H9 (cell line): ENCODE measurements at places on chromosomes 4 and X.

DNA sequence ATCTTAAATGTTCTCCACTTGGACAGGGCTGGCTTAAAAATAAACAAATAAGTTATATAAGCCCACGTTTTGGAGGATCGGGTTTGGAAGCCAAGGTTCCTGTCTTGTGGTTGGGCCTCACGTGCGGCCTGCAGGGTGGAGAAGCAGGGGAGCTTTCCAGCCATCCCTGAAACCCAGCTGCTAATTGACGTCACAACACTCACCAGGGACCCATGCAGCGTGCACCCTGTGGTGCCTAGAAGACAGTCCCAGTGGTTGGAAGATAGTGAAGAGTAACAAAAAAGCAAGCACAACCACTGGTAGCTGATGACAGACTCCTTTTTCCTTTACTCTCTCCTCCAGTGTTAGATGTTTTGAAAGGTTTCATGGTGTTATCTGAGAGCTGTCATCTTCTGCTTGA lies 142.0 kb upstream of the RBPJ start:
- H3K27me3 ChIP-seq = no peaks in the 10 kb centered on the region
- DNase-seq = no peak
- no peak overlapping the region for H3K4me3 ChIP-seq
- H3K36me3 ChIP-seq = no peaks in the 10 kb centered on the region

- H3K4me3 ChIP-seq = no peak overlapping the region
- H3K27ac ChIP-seq = no peak overlapping the region
- no peaks in the 10 kb centered on the region; the same call in 1 of the 2 replicates for H3K27me3 ChIP-seq
- H3K4me1 ChIP-seq = no peaks in the 10 kb centered on the region
Observed at GRCh38 chr4:147854154-147854553, 122.3 kb downstream of the ARHGAP10 start.

DNA sequence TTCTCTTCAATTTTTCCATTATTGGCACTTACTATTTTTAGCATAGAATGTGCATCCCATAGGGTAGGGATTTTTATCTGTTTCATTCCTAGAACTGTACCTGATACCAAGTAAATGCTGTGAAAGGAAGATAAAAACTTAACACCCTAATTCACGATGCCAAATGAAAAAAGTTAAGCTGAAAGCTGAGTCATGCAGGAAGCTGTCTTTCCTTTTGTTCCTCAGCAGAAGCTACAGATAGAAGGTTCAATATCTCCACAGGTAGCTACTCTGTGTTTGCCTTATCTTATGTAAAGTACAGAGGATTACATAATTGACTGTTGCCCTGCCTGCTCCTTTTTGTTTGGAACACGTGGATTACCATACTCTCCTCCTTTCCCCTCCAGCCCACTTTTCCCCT lies 77.0 kb downstream of the LRP2BP start:
- H3K27me3 ChIP-seq = no peaks in the 10 kb centered on the region
- H3K4me3 ChIP-seq = peak overlapping the region; percentile 41
- peaks cover 4% of the 10 kb centered on the region; the same call in 1 of the 2 replicates for H3K4me1 ChIP-seq

DNA sequence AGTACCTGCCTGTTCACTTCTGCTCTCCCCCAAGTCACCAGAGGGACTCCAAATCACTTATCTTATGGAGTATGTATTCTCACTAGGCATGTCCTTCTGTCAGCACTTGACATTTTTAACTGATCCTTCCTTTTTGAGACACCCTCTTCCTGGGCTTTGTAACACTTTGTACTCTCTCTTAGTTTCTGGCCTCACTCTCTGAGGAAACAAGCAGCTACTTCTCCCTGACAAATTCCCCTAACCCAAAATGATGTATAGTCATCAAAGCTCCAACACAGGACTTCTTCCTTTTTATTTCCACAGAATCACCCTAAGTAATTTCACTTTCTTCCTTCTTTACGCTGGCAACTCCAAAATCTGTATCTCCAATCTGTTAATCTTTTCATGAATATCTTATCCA lies 101.8 kb downstream of the ARAP2 start:
- no peaks in the 10 kb centered on the region for H3K27me3 ChIP-seq
- no peaks in the 10 kb centered on the region for H3K36me3 ChIP-seq
- no peaks in the 10 kb centered on the region for H3K4me1 ChIP-seq

- no peak overlapping the region for H3K27ac ChIP-seq
- H3K36me3 ChIP-seq = peaks cover 5% of the 10 kb centered on the region
- H3K4me3 ChIP-seq = no peak overlapping the region
- no peaks in the 10 kb centered on the region for H3K4me1 ChIP-seq
Observed at GRCh38 chrX:44043496-44043895, 70.3 kb upstream of the NDP start.

DNA sequence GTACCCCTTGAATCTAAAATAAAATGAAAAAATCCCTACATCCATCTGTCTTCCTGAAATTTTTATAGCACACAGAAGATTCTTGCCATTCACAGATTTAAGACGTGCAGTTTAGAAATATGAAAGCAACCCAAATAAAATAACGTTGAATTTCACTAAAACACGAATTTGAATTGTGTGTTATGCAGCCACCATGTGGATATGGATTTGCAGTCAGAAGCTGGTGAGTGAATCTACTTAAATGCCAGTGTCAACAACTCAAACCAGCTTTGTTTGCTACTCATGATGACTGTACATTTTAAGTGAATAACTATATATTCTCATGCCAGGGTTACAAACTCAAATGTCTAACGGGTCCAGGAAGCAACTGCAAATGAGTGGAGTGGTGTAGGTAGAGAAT lies 173.0 kb upstream of the HAND2 start:
- H3K27ac ChIP-seq = no peak overlapping the region
- H3K4me1 ChIP-seq = no peaks in the 10 kb centered on the region
- no peaks in the 10 kb centered on the region for H3K36me3 ChIP-seq
- no peak for DNase-seq
- H3K27me3 ChIP-seq = no peaks in the 10 kb centered on the region

DNA sequence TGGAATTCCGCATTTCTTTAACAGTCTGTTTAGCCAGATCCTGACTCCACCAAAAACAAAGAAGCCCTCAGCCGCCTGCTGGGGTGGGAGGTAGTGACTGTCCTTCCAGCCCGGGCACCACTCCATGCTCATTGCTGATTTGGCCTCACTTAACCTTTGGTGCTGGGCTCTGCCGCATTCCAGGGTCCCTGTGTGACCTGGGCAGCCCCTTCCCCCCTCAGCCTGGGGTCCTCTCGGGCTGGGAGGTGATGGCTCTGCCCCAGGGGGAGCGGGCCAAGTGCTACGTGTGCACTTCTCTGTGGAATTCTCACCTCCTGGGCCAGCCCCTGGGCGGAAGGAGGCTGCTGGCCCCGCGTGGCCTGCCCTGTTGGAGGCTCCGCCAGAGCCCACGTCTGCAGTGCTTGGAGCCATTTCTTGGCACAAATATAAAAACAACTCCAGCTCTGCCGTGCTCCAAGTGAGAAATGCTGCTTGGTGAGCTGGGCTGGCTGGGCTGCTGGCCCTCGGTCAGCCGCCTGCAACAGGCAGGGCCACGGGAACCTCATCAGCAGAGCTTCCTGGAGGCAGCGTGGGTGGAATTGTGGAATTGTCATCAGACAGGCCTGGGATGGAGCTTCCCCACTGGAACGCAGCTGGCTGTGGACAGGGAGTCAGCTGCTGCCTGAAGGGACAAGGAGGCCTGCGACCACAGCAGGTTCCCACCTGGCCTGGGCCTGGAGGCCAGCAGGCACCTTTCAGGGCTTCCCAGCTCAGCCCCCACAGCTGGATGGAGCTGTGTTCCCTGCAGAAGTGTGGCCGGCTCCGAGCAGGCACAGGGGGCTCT lies 66.0 kb downstream of the TRMT44 start:
- no peak overlapping the region for H3K27ac ChIP-seq
- H3K4me1 ChIP-seq = no peaks in the 10 kb centered on the region; the same call in 1 of the 2 replicates
- peak; percentile 59 for DNase-seq
- no peak overlapping the region; the same call in 2 of the 3 replicates for H3K4me3 ChIP-seq

- H3K27me3 ChIP-seq = no peaks in the 10 kb centered on the region
- H3K27ac ChIP-seq = no peak overlapping the region
- H3K4me1 ChIP-seq = no peaks in the 10 kb centered on the region
- H3K36me3 ChIP-seq = no peaks in the 10 kb centered on the region
Observed at GRCh38 chr4:43243433-43244116, 351.1 kb downstream of the GRXCR1 start.

DNA sequence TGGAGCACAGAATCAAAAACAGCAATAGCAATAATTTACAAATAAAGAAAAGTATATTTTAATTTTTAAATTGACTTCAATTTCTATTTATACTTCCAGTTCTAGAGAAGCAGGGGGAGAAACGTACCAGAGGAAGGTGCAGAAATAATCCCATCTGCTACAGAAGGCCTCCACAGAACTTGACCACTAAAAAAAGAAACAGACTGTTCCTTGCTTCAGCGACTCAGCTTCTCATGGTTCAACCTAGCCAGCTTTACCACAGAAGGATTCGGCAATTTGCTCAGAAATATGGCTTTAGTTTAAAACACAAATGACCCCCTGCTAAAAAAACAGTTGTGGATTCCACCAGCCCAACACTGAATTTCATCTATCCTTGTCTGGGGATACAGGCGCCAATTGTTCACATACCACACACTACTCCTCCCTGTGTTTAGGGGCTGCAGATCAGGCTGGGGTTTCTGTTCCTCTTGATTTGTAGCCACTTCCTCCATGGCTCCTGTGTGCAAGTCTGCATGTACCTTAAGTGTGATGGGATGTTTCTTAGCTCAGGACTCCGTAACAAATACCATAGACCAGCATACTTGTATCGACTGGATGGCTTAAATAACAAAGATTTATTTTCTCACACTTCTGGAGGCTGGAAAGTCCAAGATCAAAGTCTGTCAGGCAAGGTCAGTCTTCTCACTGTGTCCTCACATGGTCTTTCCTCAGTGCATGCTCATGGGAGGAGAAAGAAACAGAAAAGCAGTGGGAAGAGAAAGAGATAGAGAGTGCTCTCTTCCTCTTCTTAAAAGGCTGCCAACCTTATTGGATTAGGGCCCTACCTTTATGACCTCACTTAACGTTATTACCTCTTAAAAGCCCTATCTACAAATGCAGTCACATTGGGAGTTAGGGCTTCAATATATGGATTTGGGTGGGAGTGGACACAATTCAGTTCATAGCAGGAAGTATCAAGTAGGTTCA lies 79.1 kb downstream of the AMOT start:
- H3K4me1 ChIP-seq = no peaks in the 10 kb centered on the region
- no peak overlapping the region for H3K4me3 ChIP-seq
- DNase-seq = no peak
- no peaks in the 10 kb centered on the region for H3K27me3 ChIP-seq

DNA sequence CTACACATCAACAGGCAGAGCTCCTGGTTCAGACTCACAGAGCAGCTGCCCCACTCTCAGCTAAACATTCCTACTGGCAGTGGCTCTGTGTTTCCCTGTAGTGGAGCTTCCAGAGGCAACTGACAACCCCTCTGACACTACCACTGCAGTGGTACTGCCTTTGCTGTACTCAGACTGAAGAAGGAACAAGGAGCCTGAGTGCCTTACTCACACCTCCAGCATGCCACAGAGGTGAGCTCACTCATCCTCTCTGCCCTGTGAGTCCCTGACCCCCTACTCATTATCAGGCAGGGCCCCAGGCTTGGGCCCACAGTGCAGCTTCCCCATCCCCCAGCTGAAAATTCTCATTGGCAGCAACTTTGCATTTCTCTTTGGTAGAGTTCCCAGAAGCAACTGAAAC lies 240.5 kb upstream of the POF1B start:
- peaks cover 10% of the 10 kb centered on the region; the same call in 1 of the 2 replicates for H3K36me3 ChIP-seq
- no peaks in the 10 kb centered on the region for H3K27me3 ChIP-seq
- no peaks in the 10 kb centered on the region; the same call in 1 of the 2 replicates for H3K4me1 ChIP-seq
- no peak overlapping the region for H3K4me3 ChIP-seq
- DNase-seq = peak; percentile 33

- H3K27me3 ChIP-seq = no peaks in the 10 kb centered on the region
- no peaks in the 10 kb centered on the region for H3K4me1 ChIP-seq
- DNase-seq = no peak
- no peak overlapping the region for H3K27ac ChIP-seq
- no peak overlapping the region for H3K4me3 ChIP-seq
Observed at GRCh38 chr4:182426901-182427300, 183.7 kb downstream of the TENM3 start.

- H3K4me1 ChIP-seq = peaks cover 3% of the 10 kb centered on the region; the same call in 1 of the 2 replicates
- no peaks in the 10 kb centered on the region for H3K36me3 ChIP-seq
- H3K27ac ChIP-seq = no peak overlapping the region
- H3K27me3 ChIP-seq = no peaks in the 10 kb centered on the region
Observed at GRCh38 chr4:75141162-75141561, 208.2 kb downstream of the PARM1 start.

DNA sequence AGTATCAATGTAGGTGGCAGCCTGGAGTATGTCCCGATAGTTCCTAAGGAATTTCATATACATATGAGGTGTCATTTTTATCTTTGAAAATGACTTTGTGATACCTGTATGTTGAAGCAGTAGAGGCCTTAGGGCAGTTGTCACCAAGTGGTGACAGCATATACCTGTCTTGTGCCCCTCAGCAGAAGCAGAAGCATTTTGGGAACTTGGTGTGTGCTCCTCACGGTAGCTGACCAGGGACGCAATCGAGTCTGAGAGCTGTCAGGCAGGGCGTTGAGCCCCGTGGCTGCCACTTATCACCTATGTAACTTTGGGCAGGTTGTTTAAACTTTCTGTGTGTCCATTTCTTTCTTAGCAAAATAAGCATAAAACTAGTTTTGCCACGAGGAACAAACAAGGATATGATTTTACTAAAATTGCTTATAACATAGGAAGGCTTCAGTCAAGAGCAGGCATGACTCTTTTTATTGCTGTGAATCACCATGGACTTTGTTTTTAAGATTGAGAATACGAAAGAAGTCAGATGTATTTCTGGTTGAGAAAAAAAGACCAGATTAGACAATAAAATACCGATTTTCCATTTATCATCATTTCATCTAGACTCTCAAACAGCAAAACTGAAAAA lies 161.5 kb downstream of the CPE start:
- H3K27ac ChIP-seq = no peak overlapping the region
- DNase-seq = no peak
- no peaks in the 10 kb centered on the region for H3K27me3 ChIP-seq
- H3K4me1 ChIP-seq = no peaks in the 10 kb centered on the region
- H3K36me3 ChIP-seq = no peaks in the 10 kb centered on the region

DNA sequence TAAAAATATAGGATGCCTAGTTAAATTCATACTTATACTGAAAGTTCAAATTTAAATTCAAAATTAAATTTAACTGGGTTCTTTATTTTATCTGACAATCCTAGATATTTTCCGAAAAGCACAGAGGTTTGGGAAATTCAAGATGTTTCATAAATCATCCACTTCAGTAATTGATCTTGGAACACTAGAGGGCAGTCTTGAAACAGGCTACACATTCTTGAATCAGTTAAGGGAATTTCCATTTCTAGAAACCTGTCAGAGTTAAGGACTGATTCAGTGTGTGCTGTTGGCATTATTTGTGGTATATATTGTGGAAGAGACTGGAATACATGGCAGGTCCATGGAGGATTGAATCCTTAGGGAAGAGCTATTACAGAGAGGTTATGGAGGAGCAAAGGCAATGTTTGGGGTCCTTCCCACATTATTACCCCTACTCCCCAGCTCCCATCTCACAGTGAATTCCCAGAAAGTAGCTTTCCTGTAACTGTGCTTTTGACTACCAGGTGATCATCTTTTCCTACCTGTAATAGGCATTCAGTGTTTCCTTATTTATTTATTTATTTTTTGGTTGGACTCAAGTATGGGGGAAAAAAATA lies 92.9 kb downstream of the EGF start:
- H3K27ac ChIP-seq = no peak overlapping the region
- no peaks in the 10 kb centered on the region for H3K36me3 ChIP-seq
- DNase-seq = no peak
